ENCODE measurements at places on chromosomes 4 and X.

DNA sequence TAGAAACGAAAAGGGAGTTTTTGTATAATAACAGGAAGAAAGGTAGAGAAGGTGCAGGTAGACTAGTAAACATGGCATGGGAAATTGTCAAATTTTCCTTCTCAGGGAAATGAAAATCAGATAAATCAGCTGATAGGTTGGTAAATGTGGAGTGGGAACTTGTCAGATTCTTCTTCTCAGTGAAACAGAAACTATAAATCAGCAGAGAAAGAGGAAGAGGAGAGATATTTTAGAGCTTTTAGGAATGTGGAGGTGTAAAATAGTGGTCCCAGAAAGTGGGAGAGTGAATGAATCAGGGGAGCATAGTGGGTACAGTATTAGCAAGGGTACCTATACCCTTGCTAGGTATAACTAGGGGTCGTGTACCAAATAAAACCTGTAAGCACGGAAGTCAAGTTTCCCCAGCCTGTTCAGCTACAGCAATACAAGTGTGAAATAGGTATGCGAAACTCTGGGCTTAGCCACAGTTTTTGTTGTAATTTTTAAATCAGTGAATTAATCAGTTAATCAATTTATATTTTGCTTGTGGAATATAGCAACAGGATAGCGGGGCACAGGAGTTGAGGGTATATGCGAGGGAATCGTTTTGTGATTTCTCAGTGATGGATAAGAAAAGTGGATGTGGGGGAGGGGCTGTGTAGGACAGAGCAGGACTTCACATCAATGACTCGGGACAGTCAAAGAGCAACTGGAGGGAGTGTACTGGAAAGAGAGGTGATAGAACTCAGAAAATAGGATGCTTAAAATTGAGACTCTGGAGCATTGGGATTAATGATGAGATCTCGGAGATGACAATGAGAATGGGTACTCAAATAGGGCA, 561.5 kb downstream of the INPP4B start:
- DNase-seq: no peak

GRCh38 chrX:69424161-69424560, 80.0 kb upstream of the NALF2 start:
- DNase-seq: no peak

DNA sequence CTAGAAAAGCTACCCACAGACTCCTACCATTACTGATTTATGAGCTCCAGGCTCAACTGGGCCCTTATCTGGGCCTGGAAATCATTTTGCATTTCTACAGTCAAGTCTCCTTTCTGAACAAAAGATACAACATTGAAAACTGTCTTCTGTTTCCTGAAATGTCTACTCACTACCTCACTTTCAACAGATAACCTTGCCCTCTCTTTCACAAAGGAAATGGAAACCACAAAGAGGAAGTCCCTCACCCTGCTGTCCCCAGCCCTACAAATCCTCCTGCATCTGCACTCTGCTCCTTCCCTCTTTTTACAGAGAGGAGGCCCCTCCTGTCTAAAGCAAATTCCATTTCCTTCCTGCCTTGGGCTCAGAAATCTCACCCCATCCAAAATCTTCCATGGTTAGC, 24.8 kb upstream of the CYBB start:
- DNase-seq: no peak

GRCh38 chr4:106529348-106530023, 160.9 kb upstream of the GIMD1 start:
- DNase-seq: no peak

DNA sequence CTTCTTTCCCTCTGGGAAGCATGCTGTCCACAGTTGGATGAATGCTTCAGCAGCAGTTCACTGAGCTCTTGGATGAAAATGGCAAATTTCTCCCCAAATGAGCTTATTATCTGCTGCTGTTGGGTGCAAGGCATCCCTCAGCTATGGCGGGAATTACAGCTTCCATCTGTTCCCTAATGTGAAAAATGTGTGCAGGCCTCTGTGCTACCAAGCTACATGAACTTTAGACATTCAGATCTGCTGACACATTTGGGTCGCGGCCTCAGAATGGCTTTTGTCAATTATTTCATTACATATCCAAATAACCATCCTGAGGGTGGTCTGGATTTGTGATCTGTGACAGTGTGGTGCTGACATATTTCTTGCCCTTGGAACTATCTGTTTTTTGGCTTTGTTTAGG, 119.5 kb upstream of the SCML1 start:
- no peak for DNase-seq

GRCh38 chr4:7389101-7389701, 45.5 kb downstream of the PSAPL1 start:
- no peak for DNase-seq

- no peak for DNase-seq
Measured at GRCh38 chr4:2047031-2047660, 12.0 kb upstream of the NAT8L start.

- no peak for DNase-seq
Measured at GRCh38 chr4:57190601-57191481, 80.7 kb upstream of the IGFBP7 start.

DNA sequence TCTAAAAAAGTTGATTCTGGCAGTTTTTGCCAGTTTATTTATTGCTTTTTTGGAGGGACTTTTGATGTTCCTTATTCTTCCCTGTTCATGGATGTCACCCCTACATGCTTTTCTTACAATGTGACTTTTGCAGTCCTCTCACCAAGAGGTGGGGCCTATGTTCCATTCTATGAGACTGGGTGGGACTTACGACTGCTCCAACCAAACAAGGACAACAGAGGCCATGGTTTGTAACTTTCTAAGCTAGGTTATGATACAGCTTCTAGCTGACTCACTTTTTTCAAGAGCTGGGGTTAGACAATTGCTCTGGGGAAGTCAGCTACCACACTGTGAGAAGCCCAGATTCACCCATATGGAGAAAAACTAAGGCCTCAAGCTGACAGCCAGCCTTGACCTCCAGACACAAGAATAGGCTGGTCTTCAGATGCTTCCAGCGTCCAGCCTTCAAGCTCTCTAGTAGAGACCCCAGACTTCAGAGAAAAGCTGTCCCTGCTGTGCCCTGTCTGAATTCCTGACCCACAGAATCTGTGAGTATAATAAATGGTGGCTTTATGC, 39.5 kb downstream of the ENOPH1 start:
- DNase-seq: no peak

DNA sequence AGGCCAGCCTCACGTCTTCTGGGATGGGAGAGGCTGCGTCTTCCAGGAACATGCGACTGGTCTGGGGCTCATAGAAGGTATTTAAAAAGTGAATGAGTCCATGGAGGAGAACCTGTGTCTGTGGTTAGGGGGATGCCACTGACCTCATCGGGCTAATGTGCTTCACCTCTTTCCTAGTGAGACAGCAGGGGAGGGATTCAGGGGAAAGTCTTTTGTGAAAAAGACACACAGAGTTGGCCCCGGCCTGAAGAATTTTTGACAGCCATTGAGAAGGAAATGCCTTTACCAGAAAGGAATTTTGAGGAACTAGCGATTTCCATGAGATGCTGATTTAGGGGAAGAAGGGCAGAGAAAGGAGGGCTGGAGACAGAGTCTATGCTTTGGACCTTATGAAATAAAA, 11.0 kb upstream of the C4orf50 start:
- DNase-seq: no peak

- no peak for DNase-seq
Measured at GRCh38 chrX:87900320-87900908, 382.8 kb downstream of the KLHL4 start.

DNA sequence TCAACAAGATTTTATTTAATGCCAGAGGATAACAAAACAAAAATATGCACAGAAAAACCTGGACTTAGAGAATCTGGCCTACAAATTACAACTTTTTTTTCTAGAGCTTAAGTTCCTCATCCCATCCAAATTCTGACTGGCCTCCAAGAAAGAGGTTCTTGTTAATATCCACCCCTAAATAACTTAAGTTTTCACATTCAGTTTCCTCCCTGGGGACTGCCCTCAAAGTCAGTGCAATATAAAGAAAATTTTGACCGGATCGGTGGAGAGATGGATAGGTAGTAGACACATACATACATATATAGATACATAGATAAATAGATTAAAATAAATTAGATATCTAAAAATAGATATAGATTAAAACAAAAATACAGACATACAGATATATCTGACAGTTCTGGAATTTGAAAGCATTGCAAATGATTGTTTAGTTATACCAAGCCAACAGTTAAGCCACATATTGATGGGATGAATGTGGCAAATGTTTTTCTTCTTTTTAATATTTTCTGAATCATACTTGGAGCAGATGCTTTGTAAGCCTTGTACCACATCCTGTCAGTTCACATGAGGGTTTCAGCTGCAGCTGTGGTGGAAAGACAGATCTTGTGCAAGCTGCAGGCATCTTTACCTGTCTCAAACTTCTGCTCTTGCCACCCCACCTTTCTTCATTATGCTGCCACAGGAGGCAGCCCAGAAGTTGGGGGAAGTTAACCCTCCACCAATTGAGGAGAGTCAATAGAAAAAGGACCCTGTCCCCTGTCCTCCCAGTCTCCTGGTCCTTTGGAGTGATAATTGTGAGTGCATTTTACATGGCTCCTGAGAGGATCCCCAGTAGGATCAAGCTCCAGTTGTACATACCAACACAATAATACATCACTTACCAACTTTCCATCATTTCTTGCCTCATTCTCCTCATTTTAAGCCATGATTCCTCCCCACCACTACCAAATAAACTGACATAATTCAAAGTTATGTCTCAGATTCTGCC, 58.5 kb upstream of the PRDM8 start:
- peak; percentile 26 for DNase-seq

DNA sequence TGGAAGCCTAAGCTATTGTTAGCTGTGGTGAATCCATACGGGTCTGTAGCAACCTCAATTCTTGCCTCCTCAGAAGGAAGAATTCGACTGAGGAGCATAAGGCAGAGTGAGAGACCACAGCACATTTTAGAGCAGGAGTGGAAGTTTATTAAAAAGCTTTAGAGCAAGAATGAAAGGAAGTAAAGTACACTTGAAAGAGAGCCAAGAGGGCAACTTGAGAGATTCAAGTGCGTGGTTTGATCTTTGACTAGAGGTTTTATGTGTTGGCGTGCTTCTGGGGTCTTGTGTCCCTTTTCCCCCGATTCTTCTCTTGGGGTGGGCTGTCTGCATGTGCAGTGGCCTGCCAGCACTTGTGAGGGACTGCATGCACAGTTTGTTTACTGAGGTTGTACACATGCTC, 880.6 kb upstream of the INTU start:
- no peak for DNase-seq

DNA sequence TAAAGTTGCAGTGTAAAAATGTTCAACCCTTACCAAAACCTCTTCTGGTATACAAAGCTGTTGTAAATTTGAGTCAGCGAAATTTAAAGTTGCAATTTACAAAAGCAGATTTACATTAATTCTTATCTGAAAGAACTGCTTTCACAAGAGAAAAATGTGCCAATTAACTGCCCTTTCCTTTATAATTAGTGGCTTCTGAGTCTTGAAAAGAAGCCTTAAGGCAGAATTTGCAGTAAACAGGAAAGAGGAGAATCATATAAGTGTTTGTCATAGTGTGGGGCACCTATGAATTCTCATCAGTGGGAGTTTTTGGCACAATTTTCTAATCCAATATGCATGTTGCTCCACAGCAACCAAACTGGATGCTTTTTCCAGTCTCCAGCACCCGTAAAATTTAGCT, 125.3 kb upstream of the GABRG1 start:
- no peak for DNase-seq

DNA sequence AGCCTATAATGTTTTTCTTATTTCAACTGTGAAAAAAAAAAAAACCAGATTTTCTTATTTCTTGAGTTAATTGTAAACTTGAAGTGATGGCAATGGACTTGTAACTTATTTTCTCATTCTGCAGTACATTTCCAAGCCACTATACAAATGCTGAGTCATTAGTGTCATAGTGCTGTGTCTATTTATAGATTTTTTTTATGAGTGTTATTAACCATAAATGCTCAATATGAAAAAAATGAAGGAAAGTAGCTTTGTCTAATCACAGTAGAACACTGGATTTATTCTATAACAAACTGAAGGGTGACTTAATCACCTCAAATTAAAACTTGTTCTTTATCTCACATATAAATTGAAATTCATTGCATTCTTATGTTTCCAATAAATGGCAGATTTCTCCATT, 718.6 kb downstream of the CCSER1 start:
- no peak for DNase-seq

DNA sequence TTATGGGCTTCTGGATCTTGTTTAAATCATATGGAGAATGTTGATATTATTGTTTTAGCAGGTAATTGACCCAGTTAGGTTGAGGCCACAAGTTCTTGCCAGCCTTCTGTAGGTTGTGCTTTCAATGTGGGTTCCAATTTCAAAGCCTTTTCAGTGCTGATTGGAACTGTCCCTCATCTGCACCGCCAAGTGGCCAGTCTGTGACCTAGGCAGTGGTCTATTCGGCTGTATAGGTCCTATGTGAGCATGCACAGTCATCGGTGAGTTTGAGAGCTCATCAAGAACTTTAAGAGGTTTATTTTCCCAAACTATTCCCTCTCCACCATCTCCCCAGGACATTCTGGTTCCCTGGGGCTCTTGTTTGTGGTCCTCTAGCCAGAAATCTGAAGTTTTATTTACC, 35.7 kb downstream of the DDX53 start:
- no peak for DNase-seq

GRCh38 chr4:25687773-25688172, 32.1 kb downstream of the SLC34A2 start:
- DNase-seq: no peak

- no peak for DNase-seq
Measured at GRCh38 chr4:54946741-54947140, 178.7 kb downstream of the KDR start.

DNA sequence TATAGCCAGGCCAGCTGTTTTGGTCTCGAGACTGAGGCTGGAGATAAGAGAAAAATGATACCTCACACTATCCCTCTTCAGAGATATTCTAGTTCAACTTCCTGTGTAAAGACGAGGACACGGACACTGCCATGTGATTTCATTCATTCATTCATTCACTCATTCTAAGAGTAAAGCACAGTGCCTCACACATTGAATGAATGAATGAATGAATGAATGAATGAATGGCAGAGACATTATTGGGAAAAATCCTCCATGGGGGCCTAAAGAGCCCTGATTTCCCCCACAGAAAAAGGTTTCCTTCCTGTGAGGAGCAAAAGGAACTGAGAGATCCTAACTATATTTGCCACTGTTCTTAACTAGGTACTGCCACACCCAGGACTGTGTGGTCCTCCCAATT, 183.4 kb upstream of the MAP3K15 start:
- DNase-seq: no peak

GRCh38 chr4:85579942-85580341, 105.0 kb downstream of the ARHGAP24 start:
- DNase-seq: no peak

- no peak for DNase-seq
Measured at GRCh38 chr4:80967346-80967745, 63.2 kb upstream of the BMP3 start.

- no peak for DNase-seq
Measured at GRCh38 chr4:52102587-52102986, 51.5 kb downstream of the SPATA18 start.

DNA sequence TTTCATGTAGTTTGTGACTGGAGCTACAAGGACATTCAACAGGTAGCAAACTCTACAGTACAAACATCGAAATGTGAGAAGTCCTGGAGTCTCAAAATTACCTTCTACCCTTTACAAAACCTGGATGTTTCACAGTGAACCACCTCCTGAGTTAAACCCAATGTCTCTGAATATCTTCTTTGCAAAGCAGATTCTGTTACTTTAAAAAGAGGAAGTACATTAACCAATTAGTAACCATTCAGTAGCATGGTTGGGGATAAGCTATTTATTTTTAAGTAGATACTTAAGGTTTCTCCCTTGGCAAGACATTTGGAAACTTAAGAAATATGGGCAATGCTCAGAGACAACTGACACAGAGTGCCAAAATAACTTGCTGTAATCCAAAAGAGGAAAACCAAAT, 371.9 kb upstream of the NWD2 start:
- DNase-seq: no peak

GRCh38 chrX:40171513-40172400, 74.0 kb upstream of the BCOR start:
- no peak for DNase-seq

All from stimulated activated CD4-positive, alpha-beta T cell treated with anti-CD3 and anti-CD28 coated beads, TNF-alpha, amount 100 ng/mL, for 4 hours (primary cell).